ENCODE measurements at places on chromosomes 6 and 20.

- peak; percentile 26 for DNase-seq
Observed at GRCh38 chr6:36769676-36770499, 69.4 kb downstream of the CPNE5 start.

GRCh38 chr6:141117874-141118273, 1014.9 kb upstream of the GJE1 start:
- no peak for DNase-seq

DNA sequence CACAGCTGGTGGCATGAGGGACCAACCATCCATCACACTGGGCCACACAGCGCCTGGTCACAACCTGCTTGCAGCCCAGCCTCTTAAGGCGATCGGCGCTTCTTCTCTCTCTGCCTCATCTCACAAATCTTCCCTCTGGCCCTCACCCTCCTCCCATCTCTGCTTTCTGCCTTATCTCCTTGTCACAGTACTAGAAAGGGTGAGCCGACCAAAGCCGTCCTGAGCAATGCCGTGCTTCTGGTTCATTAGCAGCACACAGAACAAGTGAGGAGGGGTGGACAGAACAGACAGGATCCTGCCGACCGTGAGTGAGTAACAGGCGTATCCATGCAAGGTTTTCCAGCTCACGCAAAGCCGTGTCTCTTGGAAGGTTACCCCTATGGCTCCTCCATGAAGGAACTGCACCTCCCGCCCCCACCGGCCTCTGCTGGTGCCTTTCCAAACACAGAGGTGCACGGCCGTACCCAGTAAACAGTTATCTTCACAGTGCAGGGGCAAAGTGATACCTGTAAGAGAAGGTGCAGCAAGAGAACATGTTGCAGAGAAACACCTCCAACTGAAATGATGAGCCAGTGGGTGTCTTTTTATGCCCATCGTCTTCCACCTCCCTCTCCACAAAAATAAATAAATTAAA, 331.7 kb downstream of the FARS2 start:
- no peak for DNase-seq

DNA sequence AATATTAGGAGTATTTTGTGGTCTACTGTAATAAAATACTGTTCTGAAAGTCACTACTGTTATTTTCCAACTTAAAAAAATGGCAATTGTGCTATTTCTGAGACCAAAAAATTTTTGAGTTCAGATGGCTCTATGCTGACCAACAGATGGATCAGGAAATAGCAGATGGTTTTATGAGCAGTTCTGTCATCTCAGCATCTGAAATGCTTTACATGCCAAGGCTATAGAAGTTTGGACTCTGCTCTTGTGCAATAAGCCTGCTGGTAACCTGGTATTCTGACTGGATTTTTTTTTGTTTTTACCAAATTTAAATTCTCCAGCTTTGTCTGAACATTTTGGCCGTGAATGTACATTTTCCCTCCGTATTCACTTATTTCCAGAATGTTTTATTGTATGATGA, 1127.5 kb downstream of the GRIK2 start:
- DNase-seq = no peak

DNA sequence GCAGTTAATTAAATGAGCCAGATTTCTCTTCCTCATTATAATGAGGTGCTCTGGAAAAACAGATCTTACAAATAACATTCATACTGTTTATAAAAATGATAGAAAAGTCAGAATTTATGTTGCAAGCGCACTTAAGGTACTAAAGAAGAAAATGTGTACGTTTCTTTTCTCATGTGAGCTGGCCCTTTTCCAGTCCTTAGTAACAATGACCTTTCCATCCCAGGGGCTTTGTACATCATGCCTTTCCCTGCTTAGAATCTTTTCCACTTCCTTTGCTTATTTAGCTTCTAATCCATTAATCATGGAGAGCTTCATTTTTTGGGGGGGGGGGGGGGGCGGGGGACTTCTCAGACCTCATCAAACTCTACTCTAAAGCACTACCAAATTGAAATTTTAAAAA, 4.8 kb downstream of the FBXO5 start:
- DNase-seq = no peak

- DNase-seq = no peak
Observed at GRCh38 chr20:23039136-23039875, 4.2 kb downstream of the SSTR4 start.

GRCh38 chr6:153595903-153596302, 443.1 kb upstream of the OPRM1 start:
- DNase-seq = no peak

GRCh38 chr6:135395136-135395535, 102.4 kb downstream of the AHI1 start:
- no peak for DNase-seq

GRCh38 chr6:109493865-109494264, 10.8 kb upstream of the ZBTB24 start:
- no peak for DNase-seq

GRCh38 chr20:54848984-54849538, 373.7 kb downstream of the DOK5 start:
- no peak for DNase-seq

- no peak for DNase-seq
Observed at GRCh38 chr20:32806356-32806755, 13.4 kb upstream of the MAPRE1 start.

DNA sequence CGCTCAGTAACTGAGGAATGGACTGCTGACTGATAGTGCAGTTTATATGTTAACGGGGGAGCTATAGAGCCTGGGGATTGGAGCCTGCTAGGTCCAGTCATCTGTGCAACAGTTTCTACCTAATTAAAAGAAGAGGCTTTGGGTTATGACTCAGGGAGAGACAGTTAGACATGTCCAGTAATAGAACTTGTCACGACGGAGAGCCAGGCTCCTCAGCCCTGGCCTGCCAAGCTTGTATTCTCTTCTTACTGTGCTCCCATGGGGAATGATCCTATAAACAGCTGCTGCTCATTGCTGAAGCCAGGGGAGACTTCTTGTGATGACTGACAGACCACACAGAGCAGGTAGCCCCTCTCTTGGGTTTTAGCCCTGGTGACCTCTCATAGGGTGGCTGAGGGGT, 69.3 kb downstream of the SYNJ2 start:
- DNase-seq = no peak

DNA sequence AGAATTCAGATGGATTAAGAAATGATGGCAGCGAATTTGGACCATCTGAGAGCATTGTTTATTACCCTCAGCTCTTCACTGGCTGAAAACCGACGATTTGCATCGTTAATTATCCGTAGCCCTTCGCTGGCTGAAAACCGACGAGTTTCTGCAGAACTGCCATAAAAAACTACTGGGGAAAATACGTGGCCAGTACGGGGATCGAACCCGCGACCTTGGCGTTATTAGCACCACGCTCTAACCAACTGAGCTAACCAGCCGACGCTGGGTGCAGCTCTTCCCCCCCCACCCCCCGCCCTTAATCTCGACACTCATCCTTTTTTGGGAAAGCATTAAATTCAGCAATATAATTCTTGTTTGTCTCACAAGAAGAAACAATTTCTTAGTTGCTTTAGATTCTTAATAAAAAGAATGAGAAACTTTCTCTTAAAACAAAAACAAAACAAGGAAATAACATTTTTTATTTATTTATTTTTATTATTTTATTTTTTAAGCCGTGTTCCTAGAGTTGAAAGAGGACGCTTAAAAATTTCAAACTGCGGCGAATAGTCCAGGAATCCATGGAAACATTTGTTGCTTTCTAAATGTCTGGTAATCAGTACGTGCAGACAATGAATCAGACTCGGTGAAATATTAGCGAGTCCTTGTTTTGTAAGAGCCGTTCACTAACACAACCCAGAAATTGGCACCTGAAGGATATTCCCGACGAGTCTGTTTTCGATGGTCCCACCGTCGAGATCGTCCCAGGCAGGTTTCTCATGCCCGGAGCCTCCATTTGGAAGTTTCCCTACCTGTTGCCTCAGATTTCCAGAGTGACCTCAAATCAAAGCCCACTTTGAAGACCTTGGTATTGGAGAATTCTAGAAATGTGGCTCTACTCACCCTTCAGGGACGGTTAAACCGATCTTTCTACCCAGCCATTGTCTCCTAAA, 27.8 kb downstream of the PRSS16 start:
- no peak for DNase-seq

- DNase-seq = peak; percentile 23
Observed at GRCh38 chr20:46111028-46111835, 6.9 kb upstream of the CD40 start.

GRCh38 chr6:134134654-134135053, 82.2 kb upstream of the SLC2A12 start:
- DNase-seq = no peak

DNA sequence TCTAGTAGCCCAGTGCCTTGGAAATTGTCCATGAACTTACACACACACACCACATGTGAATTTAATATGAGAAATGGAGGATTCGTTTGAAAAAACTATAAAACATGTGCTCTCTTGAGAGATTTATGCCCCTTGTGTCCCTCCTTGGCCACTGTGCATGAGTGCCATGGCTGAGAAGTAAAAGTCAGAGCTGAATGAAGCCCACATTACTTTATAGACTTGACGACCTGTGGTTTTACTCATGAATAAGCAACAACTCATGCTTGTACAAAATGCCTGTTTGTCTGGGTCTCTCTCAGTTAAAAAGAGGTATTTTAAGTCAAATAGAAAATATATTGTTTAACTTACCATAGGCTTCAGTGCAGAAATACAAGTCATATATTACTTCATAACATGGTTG, 102.7 kb downstream of the KCNQ5 start:
- no peak for DNase-seq

- DNase-seq = no peak
Observed at GRCh38 chr6:42522942-42523814, 40.7 kb upstream of the UBR2 start.
